ENCODE measurements at places on chromosomes 2 and 18. TPM values are rescaled to one million over a fixed set of nuclear protein-coding genes. Genes with fewer than 3 reads are reported as not detected.
A peak's percentile ranks its signal among the peaks of the same experiment; 100 is the strongest.

DNA sequence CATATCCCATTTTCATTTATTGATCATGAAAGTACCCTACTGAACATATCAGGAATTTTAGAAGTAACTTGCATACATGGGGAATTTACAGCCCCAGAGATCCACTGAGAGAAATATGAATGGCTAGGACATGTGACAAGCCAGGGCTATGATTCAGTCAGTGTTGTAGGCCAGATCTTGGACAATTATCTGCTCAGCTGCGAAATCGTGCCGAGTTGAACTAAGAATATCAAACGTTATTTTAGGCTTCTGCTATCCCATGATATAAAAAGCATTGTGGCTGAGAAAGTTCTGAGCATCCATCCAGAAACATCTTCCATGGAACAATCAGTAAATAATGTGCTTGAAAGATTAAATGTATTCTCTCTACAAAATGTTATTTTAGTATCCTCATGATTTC is 85.7 kb upstream of the UNC80 start:
- no peaks in the 10 kb centered on the region for H3K4me1 ChIP-seq
- no peaks in the 10 kb centered on the region for H3K27me3 ChIP-seq
- H3K27ac ChIP-seq: no peak overlapping the region
- no peak overlapping the region for H3K4me3 ChIP-seq

GAL3ST2 gene
- not detected for total RNA-seq

ICOS gene
- total RNA-seq: 49.7 TPM

GRCh38 chr2:157922336-157922735 is 46.2 kb upstream of the ACVR1 start:
- H3K27me3 ChIP-seq: no peaks in the 10 kb centered on the region
- H3K27ac ChIP-seq: no peak overlapping the region
- H3K4me1 ChIP-seq: no peaks in the 10 kb centered on the region

EMILIN2 gene
- 19.0 TPM for total RNA-seq

DNA sequence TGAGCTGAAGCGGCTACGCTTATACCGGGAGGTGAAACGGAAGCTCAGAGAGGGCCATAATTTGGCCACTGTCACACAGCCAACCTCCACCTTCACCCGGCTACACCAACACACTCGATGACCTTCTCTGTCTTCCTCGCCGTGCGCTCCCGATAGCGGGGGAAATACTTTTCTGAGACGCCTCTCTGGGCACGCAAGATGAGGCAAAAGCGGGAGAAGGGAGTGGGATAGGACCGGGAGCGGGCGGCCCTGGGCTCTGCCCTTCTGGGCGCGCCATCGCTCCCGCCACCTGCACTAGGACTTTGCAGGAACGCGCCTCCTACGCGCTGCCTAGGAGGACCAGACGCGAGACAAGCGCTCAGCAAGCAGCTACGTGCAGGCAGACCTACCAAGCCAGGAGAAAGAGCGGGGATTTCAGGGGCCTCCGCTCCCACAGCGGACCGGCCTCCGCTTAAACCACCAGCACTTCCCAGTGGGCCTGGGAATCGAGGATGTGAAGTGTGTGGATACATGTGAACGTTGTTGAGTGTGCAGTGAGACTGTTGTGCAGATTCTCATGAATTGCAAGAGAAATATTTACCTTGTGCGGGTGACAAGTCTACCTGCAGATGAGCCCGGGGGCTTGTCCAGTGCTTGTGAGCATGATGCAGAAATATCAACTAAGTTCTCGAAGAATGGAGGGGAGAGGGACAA is 11.4 kb downstream of the SIX3 start:
- no peak overlapping the region for H3K27ac ChIP-seq
- peaks cover 3% of the 10 kb centered on the region for H3K36me3 ChIP-seq
- DNase-seq: no peak
- H3K4me1 ChIP-seq: peaks cover 14% of the 10 kb centered on the region
- H3K27me3 ChIP-seq: peaks cover 87% of the 10 kb centered on the region

DNA sequence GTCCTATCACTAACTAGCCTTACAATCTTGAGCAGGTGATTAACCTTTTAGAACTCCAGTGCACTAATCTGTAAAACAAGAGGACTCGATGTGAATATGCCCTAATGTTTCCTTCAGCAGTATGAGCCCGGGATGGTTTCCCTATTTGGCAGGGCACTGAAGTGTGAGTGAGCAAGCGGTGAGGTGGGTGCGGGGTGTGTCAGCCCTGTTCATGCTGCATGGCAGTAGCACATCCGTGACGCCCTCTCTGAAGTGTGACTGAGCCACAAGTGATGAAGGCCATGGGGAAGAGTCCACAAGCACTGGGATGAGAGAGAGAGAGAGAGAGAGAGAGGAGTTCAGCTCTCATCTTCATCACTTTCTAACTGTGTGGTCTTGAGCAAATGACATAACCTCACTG is 168.7 kb downstream of the SETBP1 start:
- H3K36me3 ChIP-seq: peaks cover 5% of the 10 kb centered on the region
- no peak overlapping the region for H3K4me3 ChIP-seq
- no peak overlapping the region for H3K27ac ChIP-seq
- peaks cover 6% of the 10 kb centered on the region for H3K4me1 ChIP-seq

DNA sequence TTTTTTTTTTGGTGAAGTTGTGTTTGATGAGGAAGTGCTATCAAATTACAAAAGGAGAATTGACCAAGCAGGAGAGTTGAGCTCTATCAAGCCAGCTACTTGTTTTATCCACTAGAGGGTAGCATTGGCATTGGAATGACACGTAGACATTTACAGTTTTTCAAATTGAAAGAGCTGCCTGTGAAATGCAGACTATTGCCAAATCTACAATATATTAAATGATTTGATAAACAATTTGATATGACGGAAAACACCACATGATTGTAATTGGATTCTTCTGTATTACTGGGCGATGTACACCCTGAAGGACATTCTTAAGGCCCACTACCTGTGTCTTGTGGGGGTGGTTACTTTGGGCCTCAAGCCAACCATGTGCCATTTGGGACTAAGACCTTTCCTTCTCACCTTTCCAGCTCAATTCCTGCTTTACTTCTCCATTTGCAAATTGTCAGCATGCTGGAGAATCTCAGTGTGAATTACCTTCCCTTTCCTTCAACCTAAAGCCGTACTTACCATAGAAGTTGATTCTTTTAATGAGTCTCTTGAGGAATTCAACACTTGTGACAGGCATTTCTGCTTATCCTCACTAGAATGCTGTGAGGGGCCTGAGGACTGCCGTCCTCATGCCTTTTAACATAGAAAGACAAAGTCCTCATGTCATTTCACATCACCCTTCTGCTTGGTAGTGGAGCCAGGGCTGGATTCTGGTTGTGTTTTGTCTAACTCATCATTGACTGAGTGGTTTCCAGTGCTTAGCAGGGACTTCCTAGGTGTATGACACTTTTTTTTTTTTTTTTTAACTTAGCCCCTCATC is 134.8 kb upstream of the THUMPD2 start:
- DNase-seq: no peak
- peak overlapping the region; percentile 21 for H3K27ac ChIP-seq
- H3K27me3 ChIP-seq: peaks cover 17% of the 10 kb centered on the region
- peaks cover 2% of the 10 kb centered on the region for H3K36me3 ChIP-seq
- no peak overlapping the region for H3K4me3 ChIP-seq

GRCh38 chr2:149183187-149183586 is 144.7 kb downstream of the LYPD6B start:
- H3K27me3 ChIP-seq: peaks cover 5% of the 10 kb centered on the region
- no peaks in the 10 kb centered on the region for H3K4me1 ChIP-seq
- no peak for DNase-seq
- no peaks in the 10 kb centered on the region for H3K36me3 ChIP-seq

- peaks cover 4% of the 10 kb centered on the region for H3K27me3 ChIP-seq
- peak; percentile 25 for DNase-seq
- no peak overlapping the region for H3K27ac ChIP-seq
- no peaks in the 10 kb centered on the region for H3K4me1 ChIP-seq
- no peaks in the 10 kb centered on the region for H3K36me3 ChIP-seq
These were observed 220.7 kb downstream of the NDUFA10 start for GRCh38 chr2:239804161-239805042.

ANKRD30BL gene
- not detected for total RNA-seq

CCDC148 gene
- not detected for total RNA-seq

GRCh38 chr2:182186132-182186735 is 200.6 kb downstream of the PPP1R1C start:
- no peak overlapping the region for H3K4me3 ChIP-seq
- no peaks in the 10 kb centered on the region for H3K4me1 ChIP-seq
- no peaks in the 10 kb centered on the region for H3K36me3 ChIP-seq
- DNase-seq: no peak
- H3K27ac ChIP-seq: no peak overlapping the region

- no peaks in the 10 kb centered on the region for H3K36me3 ChIP-seq
- no peaks in the 10 kb centered on the region for H3K27me3 ChIP-seq
- no peak overlapping the region for H3K4me3 ChIP-seq
These were observed 440.0 kb downstream of the ZNF516 start for GRCh38 chr18:76055025-76055424.

CXCR4 gene
- total RNA-seq: 160 TPM

CCDC141 gene
- 12.5 TPM for total RNA-seq

DNA sequence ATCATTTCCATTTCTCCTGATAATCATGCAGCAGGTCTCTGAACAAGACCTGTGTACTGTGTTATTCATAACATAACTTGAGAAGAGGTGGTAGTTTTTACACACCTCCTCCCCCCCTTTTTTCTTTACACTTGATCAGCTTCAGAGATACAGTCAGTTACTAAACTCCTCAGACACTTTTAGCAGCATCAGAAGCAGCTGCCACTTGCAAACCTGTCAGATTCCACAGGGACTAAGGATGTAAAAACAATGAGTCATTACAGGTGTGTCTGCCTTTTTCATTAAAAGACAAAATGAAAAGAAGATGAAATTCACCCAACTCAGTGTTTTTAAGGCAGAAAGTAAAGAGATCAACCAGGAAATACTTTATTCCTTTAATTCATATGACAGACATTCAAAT is 254.0 kb downstream of the NRXN1 start:
- H3K27ac ChIP-seq: no peak overlapping the region
- DNase-seq: no peak
- H3K36me3 ChIP-seq: no peaks in the 10 kb centered on the region
- no peak overlapping the region for H3K4me3 ChIP-seq
- H3K27me3 ChIP-seq: no peaks in the 10 kb centered on the region
- no peaks in the 10 kb centered on the region for H3K4me1 ChIP-seq

- H3K36me3 ChIP-seq: peaks cover 52% of the 10 kb centered on the region
These were observed 37.4 kb downstream of the TMEM87B start for GRCh38 chr2:112092286-112093041.

DNA sequence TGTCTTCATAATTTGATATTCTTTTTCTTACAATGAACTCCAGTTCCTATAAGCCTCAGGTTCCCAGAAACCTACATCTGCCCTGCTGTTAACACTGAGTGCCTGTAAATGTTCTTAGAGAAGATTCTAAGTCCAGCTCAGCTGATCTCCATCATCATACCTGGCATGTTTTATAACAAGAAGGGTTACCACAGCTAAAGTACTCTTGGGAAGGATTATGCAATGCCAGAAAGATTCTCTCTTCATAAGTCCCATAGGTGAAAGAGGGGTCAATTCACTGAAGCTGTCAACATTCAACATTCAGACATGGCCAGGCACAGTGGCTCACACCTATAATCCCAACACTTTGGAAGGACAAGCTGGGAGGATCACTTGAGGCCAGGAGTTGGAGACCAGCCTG is 31.3 kb upstream of the PTPN4 start:
- DNase-seq: no peak
- no peak overlapping the region for H3K27ac ChIP-seq
- peaks cover 5% of the 10 kb centered on the region for H3K4me1 ChIP-seq

TGIF1 gene
- 9.7 TPM for total RNA-seq

DNA sequence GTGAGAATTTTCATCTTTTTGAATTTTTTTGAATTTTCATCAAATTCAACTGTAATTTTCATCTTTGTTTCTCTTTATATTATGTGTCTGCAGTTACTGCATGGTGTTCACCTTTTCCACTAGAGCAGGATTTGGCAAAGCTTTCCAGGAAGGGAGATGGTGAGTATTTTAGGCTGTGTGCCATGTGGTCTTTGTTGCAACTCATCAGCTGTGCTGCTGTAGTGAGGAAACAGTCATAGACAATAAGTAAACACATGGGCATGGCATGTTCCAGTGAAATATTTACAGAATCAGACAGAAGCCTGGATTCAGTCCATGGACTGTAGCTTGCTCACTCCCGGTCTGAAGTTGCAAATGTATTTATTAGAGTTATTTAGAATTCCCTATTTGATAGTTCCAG is 120.4 kb downstream of the DCDC2C start:
- no peaks in the 10 kb centered on the region for H3K36me3 ChIP-seq
- H3K4me3 ChIP-seq: no peak overlapping the region
- no peak for DNase-seq
- no peaks in the 10 kb centered on the region for H3K4me1 ChIP-seq
- no peaks in the 10 kb centered on the region for H3K27me3 ChIP-seq

- no peaks in the 10 kb centered on the region for H3K4me1 ChIP-seq
- H3K27ac ChIP-seq: no peak overlapping the region
These were observed 21.6 kb downstream of the LDLRAD4 start for GRCh38 chr18:13240060-13240725.

GRCh38 chr2:152166633-152167032 is 8.9 kb downstream of the STAM2 start:
- peak overlapping the region; percentile 66 for H3K27ac ChIP-seq
- peak overlapping the region; percentile 12 for H3K4me3 ChIP-seq
- no peaks in the 10 kb centered on the region for H3K27me3 ChIP-seq
- DNase-seq: no peak

CKAP2L gene
- total RNA-seq: 68.8 TPM

SIX2 gene
- not detected for total RNA-seq

DNA sequence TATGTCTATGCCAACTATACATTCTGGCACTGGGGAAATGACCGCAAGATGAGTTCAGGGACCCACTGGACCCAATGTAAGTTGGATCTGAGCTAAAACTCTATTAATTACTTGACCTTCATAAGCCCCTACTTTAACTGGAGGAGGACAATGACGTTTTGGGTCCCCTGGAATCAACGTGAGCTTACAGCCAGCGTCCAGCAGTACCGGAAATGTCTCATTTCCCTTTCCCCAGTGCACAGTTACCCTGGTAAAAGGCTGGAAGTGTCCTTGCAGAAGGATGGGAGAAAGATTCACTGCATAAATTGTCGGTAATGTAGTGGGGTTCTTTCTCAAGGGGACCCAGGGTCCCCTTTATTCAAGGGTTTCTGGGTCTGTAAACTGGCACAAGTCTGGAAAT is 1297.6 kb upstream of the ACVR2A start:
- no peak for DNase-seq
- H3K4me1 ChIP-seq: no peaks in the 10 kb centered on the region
- no peaks in the 10 kb centered on the region for H3K27me3 ChIP-seq
- no peak overlapping the region for H3K27ac ChIP-seq

GRCh38 chr18:46732801-46733200 is 24.1 kb downstream of the ST8SIA5 start:
- no peak for DNase-seq
- peaks cover 6% of the 10 kb centered on the region for H3K27me3 ChIP-seq
- no peak overlapping the region for H3K27ac ChIP-seq
- H3K4me3 ChIP-seq: no peak overlapping the region

DNA sequence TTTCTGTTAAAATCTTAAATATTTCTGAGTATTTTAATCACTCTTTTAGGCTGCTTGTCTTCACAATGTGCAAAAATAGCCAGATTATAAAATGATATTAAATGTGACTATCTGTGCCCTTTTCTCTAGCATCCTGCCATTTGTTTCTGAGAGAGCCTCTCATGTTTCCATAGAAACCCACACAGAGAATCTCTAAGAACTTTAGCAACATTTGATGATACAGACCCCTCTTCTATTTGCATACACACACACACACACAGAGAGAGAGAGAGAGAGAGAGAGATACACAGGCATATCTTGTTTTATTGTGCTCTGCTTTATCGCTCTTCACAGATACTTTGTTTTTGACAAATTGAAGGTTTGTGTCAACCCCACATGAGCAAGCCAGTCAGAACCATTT is 134.5 kb upstream of the DDX18 start:
- H3K4me3 ChIP-seq: no peak overlapping the region
- DNase-seq: no peak
- H3K27me3 ChIP-seq: no peaks in the 10 kb centered on the region
- no peaks in the 10 kb centered on the region for H3K4me1 ChIP-seq
- H3K36me3 ChIP-seq: no peaks in the 10 kb centered on the region
